NCI-H774 (cell line): ENCODE measurements at places on chromosomes 5 and 9.

DNA sequence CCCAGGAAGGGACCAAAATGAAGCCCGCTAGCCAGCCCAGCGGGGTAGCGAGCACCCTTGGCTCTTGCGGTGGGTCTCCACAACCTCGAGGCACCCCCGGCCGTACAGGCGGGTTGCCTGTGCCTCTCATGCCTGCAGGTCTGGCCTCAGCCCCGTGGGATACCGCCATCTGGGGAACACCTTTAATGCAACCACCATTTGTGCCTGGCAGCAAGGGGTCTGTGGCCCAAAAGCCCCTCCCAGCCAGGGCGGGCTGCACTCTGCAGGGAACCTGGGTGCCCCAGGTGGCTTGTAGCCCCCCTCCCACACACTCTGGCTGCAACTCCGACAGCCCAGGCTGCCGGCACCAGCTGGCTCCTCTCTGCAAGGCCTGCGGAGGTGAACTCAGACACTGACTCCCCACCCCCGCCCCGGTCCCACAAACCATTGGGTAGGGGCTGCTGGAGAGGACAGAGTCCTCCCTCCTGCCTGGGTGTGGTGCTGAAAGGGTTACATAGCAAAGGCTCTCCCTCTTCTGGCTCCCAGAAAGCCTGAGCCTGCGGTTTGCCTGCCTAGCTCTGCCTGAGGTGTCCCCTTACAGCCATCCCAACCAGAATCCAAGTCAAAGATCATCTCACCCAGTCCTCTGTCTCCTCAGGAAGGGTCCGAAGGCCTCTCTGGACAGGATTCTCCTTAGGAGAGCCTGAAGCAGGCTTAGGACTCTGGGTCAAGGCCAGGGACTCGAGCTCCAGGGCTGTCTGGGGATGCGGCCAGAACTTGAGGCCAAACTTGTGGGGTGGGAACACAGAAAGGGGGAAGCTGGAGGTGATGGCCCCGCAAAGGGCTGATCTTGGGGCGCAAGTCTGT lies 109.4 kb downstream of the PSD2 start:
- DNase-seq, result no peak

DNA sequence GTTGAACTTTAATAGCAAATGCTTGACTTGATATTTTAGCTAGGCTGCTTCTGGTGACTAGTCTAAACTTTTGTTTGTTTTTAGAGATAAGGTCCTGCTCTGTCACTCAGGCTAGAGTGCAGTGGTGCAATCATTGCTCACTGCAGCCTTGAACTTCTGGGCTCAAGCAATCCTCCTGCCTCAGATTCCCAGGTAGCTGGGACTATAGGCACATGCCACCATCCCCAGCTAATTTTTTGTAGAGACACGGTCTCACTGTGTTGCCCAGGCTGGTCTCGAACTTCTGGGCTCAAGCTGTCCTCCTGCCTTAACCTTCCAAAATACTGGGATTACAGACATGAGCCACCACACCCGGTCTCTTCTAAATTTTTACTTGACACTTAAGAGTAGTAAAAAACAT lies 20.7 kb downstream of the CDC37L1 start:
- DNase-seq, result no peak

- no peak for DNase-seq
Observed at GRCh38 chr5:113378081-113378480, 56.7 kb downstream of the TSSK1B start.

DNA sequence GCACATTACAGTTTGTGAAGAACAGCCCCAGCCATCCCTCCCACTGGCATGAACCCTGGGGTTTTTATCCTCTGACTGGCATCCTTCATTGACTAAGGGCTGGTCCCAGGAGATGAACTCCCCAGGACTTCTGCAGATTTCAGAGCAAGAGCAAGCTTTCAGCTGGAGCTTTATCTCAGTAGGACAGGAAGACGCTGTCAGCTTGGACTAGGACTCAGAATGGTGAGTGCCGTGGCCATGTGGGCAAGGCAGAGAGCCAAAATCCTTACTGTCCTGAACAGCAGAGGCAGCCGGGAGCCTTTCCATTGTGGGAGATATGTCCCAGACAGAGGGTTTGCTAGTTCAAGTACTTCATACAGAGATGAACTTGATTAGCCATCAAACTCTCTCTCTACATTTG lies 3.2 kb upstream of the ACOT12 start:
- no peak for DNase-seq

DNA sequence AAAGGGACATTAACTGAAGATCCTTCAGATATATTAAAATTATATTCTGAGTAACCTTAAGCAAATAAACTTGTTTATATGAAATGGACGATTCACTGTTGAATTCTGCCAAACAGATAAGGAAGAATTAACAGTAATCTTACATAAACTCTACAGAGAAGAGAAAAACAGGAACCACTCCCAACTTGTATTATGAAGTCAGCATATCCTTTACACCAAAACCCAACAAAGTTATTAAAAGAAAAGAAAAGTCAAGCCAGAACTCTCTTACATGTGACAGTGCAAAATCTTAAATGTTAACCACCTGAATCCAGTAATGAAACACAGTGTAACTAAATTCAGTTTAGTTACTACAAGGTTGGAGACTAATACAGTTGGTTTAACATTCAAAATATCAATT lies 185.8 kb downstream of the DEPDC1B start:
- DNase-seq, result no peak

DNA sequence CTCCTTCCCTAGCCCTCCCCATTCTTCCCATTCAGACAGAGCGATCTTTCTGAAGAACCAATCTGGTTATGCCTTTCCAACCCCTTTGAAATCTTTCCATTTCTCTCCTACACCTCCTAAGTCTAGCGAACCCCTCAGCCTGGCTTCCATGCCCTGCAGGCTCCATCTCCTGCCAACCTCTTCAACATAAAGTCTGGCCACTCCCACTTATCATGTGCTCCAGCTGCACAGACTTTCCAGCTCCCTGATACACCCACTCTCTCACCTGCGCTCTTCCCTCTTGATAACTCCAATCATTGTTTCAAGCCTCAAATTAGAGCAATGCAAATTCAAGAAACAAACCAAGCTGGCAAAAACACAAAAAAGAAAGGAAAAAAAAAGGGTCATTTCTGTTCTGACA lies 3.8 kb upstream of the ORM1 start:
- no peak for DNase-seq

- DNase-seq, result no peak
Observed at GRCh38 chr9:131307974-131308373, 18.5 kb downstream of the PLPP7 start.

- no peak for DNase-seq
Observed at GRCh38 chr9:105194234-105194633, 50.2 kb upstream of the SLC44A1 start.

DNA sequence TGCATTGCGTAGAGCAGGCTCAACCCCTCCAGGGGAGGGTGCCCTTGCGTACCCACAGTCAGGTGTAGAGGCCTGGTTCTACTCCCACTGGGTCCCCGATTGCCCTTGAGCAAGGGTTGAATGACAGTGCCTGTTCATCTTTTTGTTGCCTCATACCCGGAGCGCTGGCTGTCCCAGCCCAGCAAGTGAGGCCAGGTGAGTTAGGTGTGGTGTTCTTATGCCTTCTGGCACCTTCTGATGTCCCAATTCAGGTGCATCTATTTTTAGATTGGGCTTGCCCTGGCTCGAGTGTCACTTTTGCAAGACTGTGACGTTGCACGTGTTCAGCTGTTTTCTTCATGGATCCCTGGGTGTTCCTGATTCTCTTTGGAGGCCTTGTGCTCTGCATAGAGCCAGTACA lies 257.8 kb downstream of the GOLPH3 start:
- no peak for DNase-seq

DNA sequence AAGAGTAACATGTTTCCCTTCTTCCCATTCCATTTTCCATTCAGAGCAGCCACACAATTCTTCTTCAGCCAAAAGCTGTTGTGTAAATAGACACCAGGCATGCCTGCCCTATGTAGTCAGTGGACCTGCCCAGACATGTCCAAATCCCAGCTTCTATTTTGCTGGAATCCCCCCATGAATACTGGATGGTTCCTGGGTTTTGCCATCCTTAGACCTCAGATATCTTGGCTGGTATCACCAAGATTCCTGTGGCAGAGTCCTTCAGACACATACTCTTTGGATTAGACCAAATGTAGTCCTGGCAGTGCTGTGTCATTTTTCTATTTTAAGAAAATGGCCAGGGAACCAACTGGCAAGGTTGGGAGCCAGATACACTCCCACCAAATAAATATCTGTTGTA lies 10.3 kb downstream of the FST start:
- no peak for DNase-seq

- DNase-seq, result no peak
Observed at GRCh38 chr9:19231126-19231903, 822 bp downstream of the DENND4C start.
